ENCODE measurements at places on chromosomes 11 and 22.

GRCh38 chr11:31712851-31713250, 98.3 kb downstream of the PAX6 start:
- no peak for DNase-seq

- no peak for DNase-seq
Observed at GRCh38 chr11:101133190-101133589, 3.6 kb upstream of the PGR start.

DNA sequence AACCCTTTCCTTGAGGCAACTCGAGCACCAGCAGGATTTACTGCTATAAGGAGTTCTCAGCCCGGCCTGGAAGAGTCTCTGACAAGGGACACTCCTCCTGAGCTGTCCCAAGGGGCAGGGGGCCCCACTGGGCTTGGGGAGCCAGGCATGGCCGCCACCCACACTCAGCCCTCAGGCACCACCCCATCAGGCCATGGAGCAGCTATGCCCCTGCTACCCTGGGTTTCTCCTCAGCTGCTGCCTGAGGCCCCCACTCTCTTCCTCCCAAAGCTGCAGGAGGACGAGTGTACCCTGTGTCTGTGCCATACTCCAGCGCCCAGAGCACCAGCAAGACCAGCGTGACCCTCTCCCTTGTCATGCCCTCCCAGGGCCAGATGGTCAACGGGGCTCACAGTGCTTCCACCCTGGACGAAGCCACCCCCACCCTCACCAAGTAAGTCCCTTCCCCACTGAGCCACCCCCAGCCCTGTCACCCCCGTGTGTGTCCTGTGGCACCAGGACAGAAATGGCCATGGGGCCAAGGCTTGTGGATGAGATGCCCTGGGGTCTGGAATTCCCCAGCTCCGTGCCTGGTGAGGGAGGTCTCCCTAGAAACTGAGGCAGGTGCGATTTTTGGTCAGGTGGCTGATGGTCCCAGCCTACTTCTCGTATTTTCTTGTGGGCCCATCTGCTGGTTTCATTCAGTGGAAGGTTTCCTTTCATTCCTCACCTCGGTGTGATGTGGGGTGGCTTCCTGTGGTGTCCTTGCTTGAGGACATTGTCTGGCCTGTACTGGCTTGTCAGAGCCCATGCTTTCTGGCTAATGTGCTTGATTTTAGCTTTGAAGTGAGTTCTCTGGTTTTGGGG, 28.4 kb downstream of the TAB1 start:
- no peak for DNase-seq

DNA sequence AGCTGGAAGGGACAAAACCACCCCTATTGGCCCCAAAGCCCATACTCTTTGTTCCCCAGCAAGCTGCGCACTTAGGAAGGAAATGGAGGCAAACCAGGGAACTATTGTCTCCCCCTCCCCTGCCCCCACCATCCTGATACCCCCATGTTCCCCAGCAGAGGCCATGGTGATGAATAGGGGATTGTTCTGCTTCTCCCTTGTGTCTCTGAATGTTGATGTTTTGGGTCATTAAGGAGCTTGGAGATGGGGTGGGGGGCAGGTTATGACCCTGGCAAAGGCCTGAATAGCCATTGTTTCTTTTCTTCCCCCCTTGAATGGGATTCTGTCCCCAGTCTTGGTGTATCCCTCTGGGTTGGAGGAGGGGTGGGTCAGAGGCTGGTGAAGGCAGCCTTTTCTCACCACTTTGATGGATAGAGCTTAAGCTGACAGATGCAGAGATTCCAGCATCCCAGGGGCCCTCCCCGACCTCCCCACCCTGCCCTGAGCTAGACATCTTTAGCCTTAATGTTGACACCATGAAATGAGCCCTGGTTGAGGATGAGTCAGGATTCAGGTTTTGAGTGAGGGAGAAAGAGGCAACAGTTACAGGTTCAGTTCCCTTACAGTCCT, 8.3 kb downstream of the DTX4 start:
- DNase-seq: no peak

GRCh38 chr11:123184531-123184930, 10.5 kb downstream of the CLMP start:
- DNase-seq: no peak

DNA sequence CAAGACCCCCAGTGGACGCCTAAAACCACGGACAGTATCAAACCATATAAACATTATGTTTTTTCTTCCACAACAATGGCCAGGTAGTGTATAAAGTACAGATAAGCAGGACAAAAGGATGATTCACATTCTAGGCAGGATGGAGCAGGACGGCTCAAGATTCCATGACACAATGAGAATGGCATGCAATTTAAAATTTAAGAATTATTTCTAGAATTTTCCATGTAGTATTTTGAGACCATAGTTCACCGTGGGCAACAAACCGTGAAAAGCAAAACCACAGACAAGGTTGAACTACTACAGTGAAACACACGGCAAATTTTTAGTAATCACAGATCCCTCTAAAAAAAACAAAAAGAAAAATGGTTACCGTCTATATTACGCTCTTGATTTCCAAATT, 7.5 kb downstream of the NARS2 start:
- DNase-seq: no peak

GRCh38 chr11:119672597-119672996, 56.4 kb downstream of the NECTIN1 start:
- DNase-seq: no peak

DNA sequence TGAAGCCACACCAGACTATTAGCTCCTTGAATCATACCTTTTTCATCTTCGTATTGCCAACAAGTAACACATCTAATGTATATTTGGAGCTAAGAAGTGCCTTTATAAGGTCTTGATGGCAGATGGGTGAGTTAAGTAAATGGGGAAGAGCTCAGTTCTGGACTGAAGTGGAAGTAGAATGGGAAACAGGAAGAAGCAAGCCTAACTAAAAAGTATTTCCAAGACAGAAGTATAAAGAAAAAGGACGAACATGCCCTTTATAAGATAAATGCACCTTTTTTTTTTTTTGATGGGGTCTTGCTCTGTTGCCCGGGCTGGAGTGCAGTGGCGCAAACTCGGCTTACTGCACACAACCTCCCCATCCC, 14.5 kb downstream of the CRTAM start:
- no peak for DNase-seq

DNA sequence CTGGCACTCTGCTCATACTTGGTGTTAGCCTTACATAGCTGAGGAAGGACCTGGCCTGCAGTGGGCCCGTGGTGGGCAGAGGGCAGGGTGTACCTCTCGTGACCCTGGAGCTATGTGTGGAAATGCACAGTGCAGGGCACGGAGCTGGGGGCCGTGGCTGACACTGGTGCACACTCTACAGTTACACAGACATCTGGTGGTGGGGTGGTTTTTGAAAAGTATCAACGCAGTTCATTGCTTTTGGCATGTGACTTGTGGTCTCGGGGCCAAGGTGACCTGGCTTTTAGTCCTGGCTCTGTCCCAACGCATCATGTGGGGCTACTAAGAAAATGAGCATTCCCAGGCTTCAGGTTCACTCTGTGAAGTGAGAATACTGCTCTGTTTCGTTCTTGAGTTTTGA, 553.6 kb downstream of the NTM start:
- no peak for DNase-seq

DNA sequence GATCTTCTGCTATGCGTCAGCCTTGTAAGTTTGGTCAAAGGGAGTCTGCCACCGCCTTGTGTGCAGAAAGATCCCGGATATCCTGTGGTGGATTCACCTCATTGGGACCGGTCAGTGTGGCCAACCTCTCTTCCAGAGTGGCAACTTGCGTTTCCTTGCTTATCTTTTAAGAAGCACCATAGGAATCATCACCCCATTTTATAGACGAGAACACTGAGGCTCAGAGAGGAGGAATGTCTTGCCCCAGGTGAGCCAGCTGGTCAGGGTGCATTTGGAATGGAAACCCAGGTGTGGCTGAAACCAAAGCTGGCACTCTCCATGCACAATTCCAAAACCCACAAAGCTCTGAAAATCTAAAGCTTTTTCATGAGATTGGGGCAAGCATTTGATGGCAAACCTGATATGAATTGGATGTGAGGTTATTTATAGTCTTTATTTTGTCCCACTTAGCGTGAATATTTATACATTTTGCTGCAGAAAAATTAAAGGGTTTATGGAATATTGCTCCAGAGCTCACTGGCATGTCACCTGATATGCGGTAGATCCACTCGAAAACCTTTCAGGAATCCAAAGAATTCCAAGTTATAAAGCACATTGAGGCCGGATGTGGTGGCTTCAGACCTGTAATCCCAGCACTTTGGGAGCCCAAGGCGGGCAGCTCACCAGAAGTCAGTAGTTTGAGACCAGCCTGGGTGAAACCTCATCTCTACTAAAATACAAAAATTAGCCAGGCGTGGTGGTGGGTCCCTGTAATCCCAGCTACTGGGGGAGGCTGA, 12.1 kb upstream of the EIF3D start:
- DNase-seq: no peak

DNA sequence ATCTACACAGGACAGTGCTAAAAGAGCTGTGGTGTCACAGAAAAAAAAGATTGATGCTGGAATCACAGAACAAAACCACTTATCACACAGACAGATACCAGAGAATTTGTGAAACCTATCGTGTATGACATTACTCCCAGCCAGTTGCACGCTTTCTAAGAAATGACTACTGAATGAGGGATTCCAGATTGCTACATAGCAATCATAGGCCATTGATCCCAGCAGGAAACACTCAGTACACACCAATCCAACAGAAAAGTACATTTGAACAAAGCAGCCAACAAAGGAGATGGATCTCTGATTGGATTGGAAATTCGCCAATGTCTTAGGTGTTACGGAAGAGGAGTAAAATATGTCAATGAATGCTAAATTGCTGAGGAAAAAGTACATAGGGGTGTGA, 4.8 kb upstream of the OR8H1 start:
- DNase-seq: no peak

- no peak for DNase-seq
Observed at GRCh38 chr11:85946221-85946620, 91.0 kb downstream of the CCDC83 start.

DNA sequence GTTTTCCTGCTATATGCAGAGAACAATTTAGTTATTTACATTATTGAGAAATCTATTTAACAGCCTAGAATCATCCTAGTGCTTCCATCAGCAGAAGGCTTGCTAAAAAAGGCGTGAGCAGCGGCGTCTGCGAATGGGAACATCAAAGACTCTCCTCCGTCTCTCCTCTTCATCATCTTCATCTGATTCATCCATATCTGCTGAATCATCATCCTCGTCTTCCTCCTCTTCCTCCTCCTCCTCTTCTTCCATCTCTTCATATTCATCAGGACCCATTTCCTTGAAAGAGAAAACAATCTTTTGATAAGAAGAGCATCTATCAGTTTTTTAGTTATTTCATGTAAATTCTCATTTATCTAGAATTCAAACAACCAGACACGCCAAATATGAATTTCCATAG, 5.6 kb upstream of the CD59 start:
- no peak for DNase-seq

- DNase-seq: no peak
Observed at GRCh38 chr11:69689484-69690319, 14.1 kb downstream of the FGF19 start.

- no peak for DNase-seq
Observed at GRCh38 chr22:33841281-33842005, 78.8 kb downstream of the LARGE1 start.

DNA sequence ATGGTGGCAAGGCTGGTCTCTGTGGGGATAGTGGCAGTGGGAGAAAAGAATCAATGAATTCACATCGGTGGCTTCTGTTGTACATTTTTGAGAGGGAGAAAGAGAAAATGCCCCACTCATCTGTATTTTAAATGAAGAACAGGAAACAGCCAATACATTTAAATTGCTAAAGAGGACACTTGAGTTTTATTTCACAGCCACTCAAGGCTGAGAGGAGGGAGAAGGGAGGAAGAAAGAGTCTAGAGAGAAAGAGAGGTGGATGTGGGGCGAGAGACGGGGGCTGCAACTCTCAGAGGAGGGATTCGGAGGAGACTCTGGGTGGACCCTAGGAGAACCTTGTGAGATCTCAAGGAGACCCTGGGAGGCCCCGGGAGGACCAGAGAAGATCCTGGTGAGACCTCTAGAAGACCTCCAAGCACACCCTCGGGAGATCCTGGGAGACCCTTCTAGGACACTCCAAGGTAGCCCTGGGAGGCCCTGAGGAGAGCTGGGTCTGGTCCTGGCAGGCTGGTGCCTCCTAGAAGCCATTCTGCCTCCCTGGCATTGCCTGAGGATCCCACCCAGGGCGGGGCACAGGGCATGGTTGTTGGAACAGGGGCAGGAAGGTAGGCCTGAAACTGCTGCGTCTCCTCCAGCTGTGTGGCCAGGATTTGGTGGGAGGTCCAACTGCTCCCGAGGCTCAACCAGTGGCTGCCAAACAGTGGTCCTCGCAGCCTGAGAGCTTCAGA, 91.0 kb upstream of the SHISAL1 start:
- no peak for DNase-seq

DNA sequence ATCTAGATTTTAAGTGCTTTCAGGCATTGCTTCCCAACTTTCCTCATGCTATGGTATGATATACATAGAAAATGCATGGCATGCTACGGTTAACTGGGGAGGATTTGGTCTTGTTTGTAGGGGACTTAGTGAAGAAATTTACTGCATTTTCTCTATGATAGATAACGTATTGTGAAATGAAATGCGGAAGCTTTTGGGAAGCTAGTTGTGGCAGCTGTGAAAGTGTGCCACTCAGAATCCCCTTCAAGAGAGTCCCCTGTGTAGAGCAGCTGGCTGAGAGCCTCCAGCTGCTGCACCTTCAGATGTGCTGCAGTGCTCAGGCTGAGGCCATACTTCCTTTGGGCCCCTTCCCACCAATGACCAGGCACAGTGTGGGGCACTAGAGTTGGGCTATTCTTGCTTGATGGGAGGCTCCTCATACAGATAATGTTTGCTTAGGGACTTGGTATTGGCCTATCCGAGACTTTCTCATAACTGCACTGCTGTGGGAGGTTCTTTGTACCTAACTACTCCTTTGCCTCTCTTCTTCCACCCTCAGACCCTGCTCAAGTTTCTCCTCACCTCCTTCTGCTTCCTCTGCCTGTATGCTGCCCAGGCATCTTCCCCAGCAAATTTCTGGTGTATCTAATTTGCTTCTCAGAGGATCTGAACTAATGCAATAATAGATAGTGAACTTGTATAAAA, 67.3 kb downstream of the HIPK3 start:
- DNase-seq: no peak

GRCh38 chr11:60933416-60934123, 9.3 kb downstream of the TMEM132A start:
- no peak for DNase-seq

GRCh38 chr22:36839356-36840073, 21.3 kb upstream of the NCF4 start:
- DNase-seq: no peak

- DNase-seq: no peak
Observed at GRCh38 chr11:82845356-82846353, 54.6 kb downstream of the PRCP start.

GRCh38 chr11:45593992-45594391, 71.4 kb downstream of the CHST1 start:
- no peak for DNase-seq
